HT1080 (cell line): ENCODE measurements at places on chromosomes 1 and 21. TPM values are rescaled to one million over a fixed set of nuclear protein-coding genes. Genes with fewer than 3 reads are reported as not detected.

PRELP gene
- 0.05 TPM in 1 of 2 replicates, not detected in the other for total RNA-seq

IGSF9 gene
- total RNA-seq: 0.80 and 1.2 TPM in 2 replicates

LIN28A gene
- not detected in 2 replicates for total RNA-seq

TMPRSS2 gene
- total RNA-seq: not detected in 2 replicates

TAS1R1 gene
- not detected in 2 replicates for total RNA-seq

S100A12 gene
- total RNA-seq: not detected in 2 replicates

SPRR4 gene
- total RNA-seq: not detected in 2 replicates

NIT1 gene
- 27.4 and 35.1 TPM in 2 replicates for total RNA-seq
